Activated CD4-positive, alpha-beta T cell treated with anti-CD3 and anti-CD28 coated beads, Interleukin-2, amount 50 U/mL, for 24 hours (primary cell): ENCODE measurements at places on chromosomes 5 and 9.

DNA sequence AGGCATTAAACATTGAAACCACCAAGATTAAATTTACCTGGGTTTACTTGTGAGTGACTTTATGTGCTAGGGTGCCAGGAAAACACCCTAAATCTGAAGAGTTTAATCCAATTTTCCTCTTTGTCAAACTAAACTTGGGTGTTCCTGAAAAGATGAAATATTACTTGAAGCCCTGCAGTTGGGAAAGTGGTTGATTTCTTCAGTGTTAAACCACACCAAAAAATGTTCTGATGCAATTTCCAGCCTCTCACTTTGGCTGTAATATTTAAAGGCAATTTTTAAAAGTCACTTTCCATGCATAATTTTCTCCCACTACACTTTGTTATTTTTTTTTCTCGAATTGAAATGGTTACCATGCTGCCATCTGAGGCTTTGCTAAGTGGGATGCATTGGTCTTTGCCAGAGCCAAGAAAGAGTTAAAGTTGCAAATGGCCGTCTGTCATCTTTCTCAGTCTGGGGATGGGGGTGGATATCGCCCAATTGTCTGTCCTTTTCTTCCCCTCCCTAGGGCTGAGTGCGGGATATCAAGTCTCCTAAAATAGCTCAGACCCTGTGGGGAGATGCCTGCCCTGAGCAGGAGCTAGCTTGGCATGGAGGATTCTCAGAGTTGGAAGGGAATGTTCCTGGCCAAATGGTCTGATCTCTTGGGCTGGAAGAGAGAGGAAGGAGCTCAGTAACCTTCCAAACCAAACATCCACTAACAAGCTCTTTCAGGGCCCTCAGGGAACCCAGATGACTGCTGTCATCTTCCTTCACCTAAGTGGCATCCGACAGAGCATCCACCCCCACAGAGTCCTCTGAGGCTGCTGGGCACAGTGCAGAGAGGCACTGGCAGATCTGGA, 13.6 kb upstream of the SHB start:
- no peak for DNase-seq

GRCh38 chr5:99815-100214, 7.8 kb downstream of the PLEKHG4B start:
- no peak for DNase-seq

DNA sequence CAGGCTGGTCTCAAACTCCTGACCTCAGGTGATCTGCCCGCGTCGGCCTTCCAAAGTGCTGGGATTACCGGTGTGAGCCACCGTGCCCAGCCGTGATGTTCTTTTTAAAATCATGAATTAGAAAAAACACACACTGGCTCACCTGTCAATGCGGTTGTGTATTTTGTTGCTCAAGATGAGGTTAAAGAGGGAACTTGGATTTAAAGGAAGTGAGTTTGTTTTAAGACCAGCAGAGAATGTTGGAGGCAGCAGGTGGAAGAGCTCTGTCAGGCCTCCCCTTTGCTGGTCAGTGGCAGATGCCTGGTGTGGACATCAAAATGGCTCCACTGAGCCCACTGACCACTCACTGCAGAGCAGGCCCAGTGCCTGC, 38.9 kb downstream of the WNK2 start:
- no peak for DNase-seq

GRCh38 chr9:77977210-77977611, 54.4 kb downstream of the GNAQ start:
- no peak for DNase-seq

GRCh38 chr5:432201-432927, 10.6 kb upstream of the EXOC3 start:
- no peak for DNase-seq

GRCh38 chr9:35954942-35955546, 2.9 kb downstream of the OR2S2 start:
- DNase-seq: peak; percentile 44

GRCh38 chr5:109453251-109453650, 43.5 kb upstream of the PJA2 start:
- no peak for DNase-seq

DNA sequence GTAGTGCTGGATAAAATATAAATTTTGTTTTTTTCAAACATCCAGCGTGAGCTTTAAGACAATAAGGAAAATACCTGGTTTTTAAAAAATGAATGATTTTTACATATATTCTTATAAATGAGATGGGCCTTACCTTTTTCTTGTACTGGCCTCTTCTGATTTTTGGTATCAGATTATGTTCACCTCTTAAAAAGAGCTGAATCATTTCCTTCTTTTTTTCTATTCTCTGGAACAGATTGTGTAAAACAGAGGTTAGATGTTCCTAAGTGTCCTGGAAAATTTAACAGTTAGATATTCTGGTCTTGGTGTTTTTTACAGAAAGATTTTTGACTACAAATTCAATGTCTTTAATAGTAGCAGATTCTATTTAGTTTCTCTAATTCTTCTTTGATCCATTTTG, 74.6 kb downstream of the NDUFAF2 start:
- no peak for DNase-seq

DNA sequence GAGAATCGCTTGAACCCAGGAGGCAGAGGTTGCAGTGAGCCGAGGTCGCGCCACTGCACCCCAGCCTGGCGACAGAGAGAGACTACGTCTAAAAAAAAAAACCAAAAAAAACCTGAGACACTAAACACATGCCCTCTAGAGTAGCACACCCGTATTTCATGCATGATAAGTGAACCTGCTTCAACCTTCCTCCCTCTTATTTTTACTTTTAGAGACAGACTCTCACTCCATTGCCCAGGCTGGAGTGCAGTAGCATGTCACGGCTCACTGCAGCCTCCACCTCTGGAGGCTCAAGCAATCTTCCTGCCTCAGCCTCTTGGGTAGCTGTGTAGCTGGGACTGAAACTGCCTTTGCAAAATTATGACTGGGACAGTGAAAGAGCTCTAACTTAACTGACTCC, 17.6 kb upstream of the NANS start:
- no peak for DNase-seq

- no peak for DNase-seq
Measured at GRCh38 chr9:86350006-86350760, 4.0 kb downstream of the TUT7 start.

- DNase-seq: no peak
Measured at GRCh38 chr9:99852617-99853016, 30.9 kb downstream of the NR4A3 start.

GRCh38 chr9:21031091-21031807, at the start of gene HACD4:
HACD4 (minus strand) TSS chr9:21031640; CDS start chr9:21031590, 50 bp downstream.
- peak; percentile 30 for DNase-seq

- DNase-seq: no peak
Measured at GRCh38 chr5:366541-367357, 45.2 kb downstream of the AHRR start.

- DNase-seq: no peak
Measured at GRCh38 chr5:175809531-175810121, 61.8 kb upstream of the CPLX2 start.

- no peak for DNase-seq
Measured at GRCh38 chr9:93005876-93006275, 52.6 kb upstream of the SUSD3 start.

- DNase-seq: no peak
Measured at GRCh38 chr5:59517926-59518585, 375.5 kb downstream of the PDE4D start.

DNA sequence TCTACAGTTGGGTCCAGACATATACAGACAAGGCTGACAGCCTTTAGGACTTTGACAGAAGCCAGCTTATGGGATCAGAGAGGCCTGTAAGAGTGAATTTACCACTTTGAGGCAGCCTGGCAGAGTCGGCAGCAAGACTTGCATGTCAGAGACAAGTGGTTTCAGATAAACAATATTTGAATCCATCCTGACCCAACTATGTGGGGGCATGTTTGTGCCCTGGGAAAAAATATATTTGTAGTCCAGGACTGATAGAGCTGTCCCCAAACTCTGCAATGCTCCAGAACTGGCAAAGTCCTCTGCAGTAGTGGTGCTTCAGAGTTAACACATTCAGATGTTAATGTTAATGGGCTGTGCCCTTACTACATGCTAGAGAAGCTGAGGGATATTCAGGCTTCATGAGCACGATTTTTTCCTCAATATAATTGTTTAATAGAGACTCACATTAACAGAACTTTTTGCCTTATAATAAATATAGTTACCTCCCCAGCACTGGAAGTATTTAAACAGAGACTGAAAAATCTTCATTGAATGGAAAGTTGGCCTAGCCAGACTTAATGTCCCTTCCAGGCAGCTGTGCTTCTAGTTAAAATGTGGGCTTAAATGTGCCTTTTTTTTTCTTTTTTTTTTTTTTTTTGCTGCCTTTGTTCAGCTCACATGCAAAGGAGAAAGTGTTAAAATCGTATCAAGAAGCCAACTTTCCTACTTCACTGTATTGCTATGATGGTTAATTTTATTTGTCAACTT, 42.9 kb downstream of the FEM1C start:
- no peak for DNase-seq

DNA sequence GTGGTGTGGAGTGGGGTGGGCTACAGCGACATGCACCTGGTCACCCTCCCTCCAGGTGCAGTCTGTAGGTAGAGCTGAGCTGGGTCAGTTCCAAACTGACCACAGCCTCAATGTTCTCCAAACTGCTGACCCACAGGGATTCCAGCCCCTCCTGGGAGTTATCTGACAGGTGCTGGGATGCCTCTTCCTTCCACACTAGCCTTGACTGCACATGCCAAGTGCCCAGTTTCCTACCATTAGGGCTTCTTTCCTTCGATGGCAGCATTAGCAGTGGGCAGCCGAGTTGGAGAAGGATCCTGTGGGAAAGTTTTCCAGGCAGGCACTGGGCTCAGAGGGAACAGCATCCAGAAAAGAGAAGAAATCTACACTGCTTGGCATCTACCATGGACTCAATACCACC, 64.0 kb upstream of the GABRP start:
- DNase-seq: no peak

DNA sequence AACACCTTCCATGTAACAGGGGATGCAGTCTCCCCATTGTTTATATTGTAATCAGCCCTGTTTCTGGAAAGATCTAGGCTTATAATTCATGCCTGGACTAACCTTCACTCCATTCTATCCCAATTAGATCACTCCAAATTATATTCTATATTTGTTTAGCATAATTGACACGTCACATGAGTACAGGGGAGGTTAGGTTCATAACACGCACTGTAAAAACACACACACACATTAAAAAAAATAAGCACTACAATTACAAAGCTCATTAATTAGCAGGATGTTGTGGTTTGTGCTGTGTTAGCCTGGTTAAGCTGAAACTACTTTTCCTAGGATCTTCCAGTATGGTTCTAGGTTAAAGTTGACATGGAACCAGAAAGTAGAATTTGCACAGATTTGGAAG, 126.0 kb downstream of the MLLT3 start:
- no peak for DNase-seq

DNA sequence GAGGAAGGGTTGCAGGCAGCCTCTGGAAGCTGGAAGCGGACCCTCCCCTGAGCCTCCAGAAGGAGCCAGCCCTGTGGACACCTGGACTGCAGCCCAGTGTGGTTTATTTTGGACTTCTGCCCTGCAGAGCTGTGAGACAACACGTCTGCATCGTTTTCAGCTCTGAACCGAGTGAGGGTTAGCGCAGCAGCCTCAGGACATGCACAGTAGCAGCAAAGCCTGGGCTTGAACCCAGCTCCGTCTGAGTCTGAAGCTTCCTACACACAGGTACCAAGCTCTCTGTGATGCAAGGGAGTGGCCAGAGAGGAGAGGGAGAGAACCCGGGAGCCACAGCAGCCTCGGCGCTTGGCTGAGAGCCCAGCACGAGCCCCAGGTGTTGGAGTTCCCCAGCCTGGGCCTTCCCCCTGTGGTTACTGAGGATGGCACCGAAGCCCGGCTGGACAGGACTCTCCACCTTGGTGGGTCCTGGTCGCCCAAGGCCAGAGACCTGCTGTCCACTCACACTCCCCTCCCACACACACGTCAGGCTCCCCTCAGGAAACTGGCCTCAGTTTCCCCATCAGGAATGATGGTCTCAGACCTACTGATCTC, 128.2 kb downstream of the OLFM1 start:
- no peak for DNase-seq

DNA sequence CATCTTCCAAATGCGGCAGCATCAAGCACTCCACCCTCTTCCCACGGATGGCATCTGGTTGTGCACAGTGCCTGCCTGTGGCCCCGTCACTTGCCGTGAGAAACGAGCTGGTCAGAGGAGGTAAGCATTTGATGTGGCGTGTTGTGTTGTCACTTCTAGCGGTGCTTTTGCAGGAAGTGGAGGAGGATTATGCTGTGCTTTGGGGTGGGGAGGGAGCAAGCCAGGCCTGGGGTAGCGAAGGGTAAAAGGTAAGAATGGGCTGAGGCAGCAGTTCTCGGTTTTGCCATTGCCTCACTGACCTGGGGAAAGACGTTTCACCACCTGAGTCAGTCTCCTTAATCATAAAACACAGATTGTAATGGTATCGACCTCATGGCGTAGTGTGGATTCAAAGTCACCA, 2.3 kb upstream of the POMT1 start:
- peak; percentile 52 for DNase-seq

DNA sequence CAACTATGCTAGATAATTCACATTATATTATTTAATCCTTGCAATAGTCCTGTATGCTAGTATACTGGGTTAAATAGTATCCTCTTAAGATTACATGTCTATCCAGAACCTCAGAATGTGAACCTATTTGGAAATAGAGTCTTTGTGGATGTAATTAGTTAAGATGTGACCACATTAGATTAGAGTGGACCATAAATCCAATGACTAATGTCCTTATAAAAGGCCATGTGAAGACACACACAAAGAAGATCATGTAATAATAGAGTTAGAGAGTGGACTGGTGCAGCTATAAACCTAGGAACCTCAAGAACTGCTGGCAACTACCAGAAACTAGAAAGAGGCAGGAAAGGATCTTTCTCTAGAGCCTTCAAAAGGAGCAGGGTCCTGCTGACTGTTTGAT, 263.6 kb upstream of the PTGER4 start:
- DNase-seq: no peak

DNA sequence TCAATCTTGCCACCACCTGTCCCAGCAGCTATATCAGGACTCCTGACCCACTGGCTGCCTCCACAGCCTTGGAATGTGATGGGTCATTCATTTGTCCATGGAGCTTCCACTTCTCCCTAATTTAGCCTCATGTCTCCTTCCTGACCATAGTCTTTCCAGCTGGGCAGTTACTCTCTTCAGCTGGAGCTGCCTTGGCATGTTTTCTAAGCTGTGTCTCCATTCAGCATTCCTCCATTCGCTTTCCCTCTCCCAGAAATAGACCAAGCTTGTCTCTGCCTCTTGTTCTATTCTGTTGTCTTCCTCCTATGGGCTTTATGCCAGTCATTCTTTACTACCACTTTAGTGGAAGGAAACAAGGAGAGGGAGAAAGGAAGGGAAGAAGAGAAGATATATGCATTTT, 5.3 kb upstream of the CTXN3 start:
- no peak for DNase-seq

DNA sequence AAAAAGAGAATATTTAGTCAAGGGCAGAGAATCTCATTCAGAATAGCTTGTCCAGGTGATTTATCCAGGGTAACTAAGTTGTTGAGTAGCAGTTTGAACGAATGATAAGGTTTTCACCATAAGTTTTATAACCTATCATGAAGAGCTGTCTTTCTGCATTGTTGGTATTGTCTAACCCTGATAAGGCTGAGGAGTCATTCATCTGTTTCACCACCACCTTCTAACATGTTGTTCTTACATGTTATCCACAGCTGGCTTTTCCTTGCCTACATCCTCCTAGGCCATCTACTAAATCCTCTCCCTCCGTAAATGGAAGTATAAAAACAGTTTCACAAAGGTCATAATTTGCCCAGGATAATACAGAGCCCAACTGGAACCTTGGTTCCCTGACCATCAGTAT, 24.1 kb downstream of the ZNF462 start:
- DNase-seq: no peak
